ENCODE measurements at places on chromosomes 2 and 18.

- no peak for DNase-seq
Observed at GRCh38 chr18:63433334-63433866, 11.1 kb upstream of the VPS4B start.

DNA sequence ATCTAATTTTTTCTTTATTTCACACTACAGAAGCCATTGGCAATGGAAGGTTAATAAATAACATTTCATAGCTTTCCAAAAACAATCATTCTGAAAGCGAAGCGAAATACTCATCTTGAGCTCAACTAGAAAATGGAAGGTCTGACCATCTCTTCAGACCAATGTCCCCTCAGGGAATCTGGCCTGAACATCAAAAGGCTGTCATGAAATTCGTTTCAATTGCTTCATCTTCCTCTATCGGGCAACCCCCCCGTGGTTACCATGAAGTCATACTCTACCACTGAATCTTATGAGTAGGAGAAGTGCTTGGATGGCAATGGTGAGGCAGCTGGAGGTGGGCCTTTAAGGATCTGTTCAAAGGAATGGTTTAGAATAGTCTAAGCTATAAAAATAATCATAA, 22.9 kb upstream of the CYTIP start:
- DNase-seq, result no peak

GRCh38 chr2:31476511-31477180, 62.1 kb upstream of the XDH start:
- DNase-seq, result no peak

- no peak for DNase-seq
Observed at GRCh38 chr2:79901161-79901560, 388.3 kb downstream of the CTNNA2 start.

DNA sequence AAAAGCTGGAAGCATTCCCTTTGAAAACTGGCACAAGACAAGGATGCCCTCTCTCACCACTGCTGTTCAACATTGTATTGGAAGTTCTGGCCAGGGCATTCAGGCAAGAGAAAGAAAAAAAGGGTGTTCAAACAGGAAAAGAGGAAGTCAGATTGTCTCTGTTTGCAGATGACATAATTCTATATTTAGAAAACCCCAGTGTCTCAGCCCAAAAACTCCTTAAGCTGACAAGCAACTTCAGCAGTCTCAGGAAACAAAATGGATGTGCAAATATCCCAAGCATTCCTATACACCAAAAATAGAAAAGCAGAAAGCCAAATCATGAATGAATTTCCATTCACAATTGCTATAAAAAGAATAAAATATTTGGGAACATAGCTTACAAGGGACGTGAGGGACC, 11.1 kb downstream of the SLC8A1 start:
- no peak for DNase-seq

DNA sequence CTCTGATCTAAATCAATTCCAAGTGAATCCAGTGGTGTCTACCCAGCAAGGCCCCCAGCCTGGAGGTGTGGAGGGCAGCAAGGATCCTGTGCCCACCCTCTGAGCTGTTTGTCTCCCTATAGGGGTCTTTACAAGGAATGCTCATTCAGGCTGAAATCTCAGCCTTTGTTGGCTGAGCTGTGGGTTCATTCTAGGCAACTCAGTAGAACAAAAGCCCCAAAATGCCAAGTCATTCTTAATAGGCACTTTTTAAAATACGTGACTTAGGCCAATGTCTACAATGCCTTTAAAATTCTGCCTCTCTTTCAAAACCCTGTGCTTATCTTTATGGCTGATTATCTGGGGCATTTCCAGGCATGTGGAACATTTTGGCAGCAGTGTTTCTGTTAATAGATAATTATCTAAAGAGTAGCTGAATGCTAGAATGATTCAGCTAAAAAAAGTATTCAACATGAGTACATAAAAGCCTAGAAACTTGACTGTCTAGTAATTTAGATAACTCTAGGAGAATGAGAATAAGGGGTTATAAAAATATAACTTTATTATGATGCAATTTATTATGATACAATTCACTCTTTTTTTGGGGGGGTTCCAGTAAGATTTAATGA, 7.4 kb downstream of the UGT1A6 start:
- no peak for DNase-seq

- no peak for DNase-seq
Observed at GRCh38 chr18:67402543-67402942, 114.0 kb downstream of the DSEL start.

- DNase-seq, result no peak
Observed at GRCh38 chr18:5914951-5915350, 19.6 kb upstream of the TMEM200C start.

Measured in CD4-positive, alpha-beta T cell treated with Interleukin-1 beta for 1 hour (primary cell).